ENCODE measurements at places on chromosomes 2 and 18.
A peak's percentile ranks its signal among the peaks of the same experiment; 100 is the strongest.

DNA sequence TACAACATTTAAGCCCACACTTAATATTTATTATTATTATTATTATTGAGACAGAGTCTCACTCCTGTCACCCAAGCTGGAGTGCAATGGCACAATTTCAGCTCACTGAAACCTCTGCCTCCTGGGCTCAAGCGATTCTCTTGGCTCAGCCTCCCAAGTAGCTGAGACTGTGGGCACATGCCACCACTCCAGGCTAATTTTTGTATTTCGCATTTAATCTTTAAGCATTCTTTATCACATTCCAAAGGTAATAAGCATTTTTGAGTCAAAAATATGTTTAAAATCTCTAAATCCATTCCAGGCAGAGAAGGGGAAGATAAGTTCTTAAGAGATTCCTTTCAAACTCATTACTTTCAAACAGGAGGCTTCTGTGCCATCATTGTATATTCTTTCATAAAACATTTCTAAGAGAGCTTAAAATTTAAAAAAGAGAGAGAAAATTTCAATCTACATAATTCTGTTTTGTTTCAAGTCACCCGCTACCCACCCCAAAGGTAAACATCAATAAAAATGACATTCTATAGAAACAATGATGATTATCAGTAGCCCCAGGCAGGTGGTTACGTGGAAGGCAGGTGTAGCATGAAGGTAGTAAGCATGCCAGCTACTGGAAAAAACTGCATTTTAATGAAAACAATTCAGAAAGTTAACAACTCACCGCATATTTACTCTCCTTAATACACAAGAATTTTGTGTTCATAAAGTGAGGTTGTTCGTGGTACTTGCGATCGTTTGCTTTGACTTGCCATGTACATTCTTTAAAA is 84.4 kb upstream of the NARS1 start:
- peaks cover 3% of the 10 kb centered on the region for H3K4me1 ChIP-seq
- DNase-seq = no peak
- H3K27me3 ChIP-seq = no peaks in the 10 kb centered on the region
- no peak overlapping the region for H3K4me3 ChIP-seq
- H3K36me3 ChIP-seq = no peaks in the 10 kb centered on the region
- H3K27ac ChIP-seq = peak overlapping the region; percentile 56

GRCh38 chr2:27263287-27264252 is 723 bp upstream of the SLC30A3 start:
- H3K4me3 ChIP-seq = peak overlapping the region; percentile 29
- H3K4me1 ChIP-seq = peaks cover 7% of the 10 kb centered on the region
- DNase-seq = no peak
- H3K27ac ChIP-seq = no peak overlapping the region
- H3K36me3 ChIP-seq = no peaks in the 10 kb centered on the region
- H3K27me3 ChIP-seq = peaks cover 10% of the 10 kb centered on the region

DNA sequence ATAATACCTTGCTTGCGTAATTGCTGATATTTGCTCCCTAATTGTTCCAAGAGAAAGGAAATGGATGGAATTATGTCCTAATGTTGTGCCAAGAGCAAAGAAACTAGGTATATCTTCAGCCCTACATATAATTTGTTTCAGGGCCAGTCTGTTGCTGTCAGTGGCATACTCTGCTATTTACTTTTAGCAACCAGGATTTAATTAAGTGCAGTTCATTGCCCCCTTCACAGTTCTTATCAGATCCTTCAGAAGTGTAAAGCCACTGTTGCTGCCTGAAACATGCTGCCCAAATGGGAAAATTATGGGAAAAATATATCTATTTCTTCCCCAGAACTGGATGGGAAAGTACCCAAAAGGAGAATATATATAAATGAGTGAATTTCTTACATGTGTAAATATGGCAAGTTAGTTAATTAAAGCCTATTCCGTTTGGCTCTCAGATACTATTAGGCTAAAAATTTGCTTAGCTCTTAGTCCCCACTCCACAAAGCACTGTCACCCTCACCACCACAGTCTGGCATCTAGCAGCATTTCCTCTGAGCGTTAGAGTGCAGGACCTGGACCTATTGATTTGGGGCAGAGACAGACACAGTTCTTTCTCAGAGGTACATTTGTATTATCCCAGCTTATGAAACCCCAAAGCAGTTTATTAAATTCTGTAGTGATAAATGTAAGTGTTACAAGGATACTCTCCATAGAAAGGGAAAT is 72.8 kb upstream of the DTNA start:
- H3K4me1 ChIP-seq = no peaks in the 10 kb centered on the region
- no peak overlapping the region for H3K27ac ChIP-seq
- DNase-seq = no peak

GRCh38 chr18:9809697-9810096 is 76.1 kb upstream of the TXNDC2 start:
- peaks cover 7% of the 10 kb centered on the region for H3K4me1 ChIP-seq
- no peak overlapping the region for H3K4me3 ChIP-seq
- peak overlapping the region; percentile 59 for H3K27ac ChIP-seq
- no peak for DNase-seq

- no peaks in the 10 kb centered on the region for H3K36me3 ChIP-seq
- H3K27me3 ChIP-seq = no peaks in the 10 kb centered on the region
- no peaks in the 10 kb centered on the region for H3K4me1 ChIP-seq
- no peak overlapping the region for H3K27ac ChIP-seq
Measured at GRCh38 chr18:43863180-43863579, 585.9 kb upstream of the SYT4 start.

GRCh38 chr2:108988076-108988795 is 784 bp downstream of the EDAR start:
- no peaks in the 10 kb centered on the region for H3K27me3 ChIP-seq
- peak overlapping the region; percentile 16 for H3K4me3 ChIP-seq
- H3K36me3 ChIP-seq = no peaks in the 10 kb centered on the region
- no peak overlapping the region for H3K27ac ChIP-seq
- DNase-seq = no peak

GRCh38 chr2:174780191-174780840 is 16.0 kb upstream of the CHRNA1 start:
- no peaks in the 10 kb centered on the region for H3K36me3 ChIP-seq
- no peak overlapping the region for H3K4me3 ChIP-seq
- no peak overlapping the region for H3K27ac ChIP-seq
- no peak for DNase-seq
- no peaks in the 10 kb centered on the region for H3K27me3 ChIP-seq

DNA sequence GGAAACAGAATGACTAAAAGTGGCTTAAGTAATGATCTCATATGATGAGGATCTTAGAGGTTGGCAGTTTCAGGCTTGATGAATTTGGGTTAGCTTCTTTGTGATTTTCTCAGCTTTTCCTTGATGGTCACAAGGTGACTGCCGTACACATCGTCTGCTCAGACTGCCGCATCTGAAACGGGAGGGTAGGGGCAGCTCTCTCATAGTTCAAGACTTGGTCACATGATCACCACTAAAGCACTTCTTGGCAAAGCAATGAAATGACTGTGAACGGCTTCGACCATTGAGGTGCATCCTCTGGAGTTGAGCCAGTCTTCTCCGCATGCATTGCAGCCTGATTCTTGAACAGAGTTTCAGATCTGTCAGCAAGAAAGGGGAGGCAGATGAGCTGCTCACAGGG is 43.8 kb downstream of the LPIN1 start:
- H3K27ac ChIP-seq = no peak overlapping the region
- peaks cover 3% of the 10 kb centered on the region for H3K36me3 ChIP-seq
- no peak overlapping the region for H3K4me3 ChIP-seq
- H3K27me3 ChIP-seq = no peaks in the 10 kb centered on the region
- DNase-seq = no peak

DNA sequence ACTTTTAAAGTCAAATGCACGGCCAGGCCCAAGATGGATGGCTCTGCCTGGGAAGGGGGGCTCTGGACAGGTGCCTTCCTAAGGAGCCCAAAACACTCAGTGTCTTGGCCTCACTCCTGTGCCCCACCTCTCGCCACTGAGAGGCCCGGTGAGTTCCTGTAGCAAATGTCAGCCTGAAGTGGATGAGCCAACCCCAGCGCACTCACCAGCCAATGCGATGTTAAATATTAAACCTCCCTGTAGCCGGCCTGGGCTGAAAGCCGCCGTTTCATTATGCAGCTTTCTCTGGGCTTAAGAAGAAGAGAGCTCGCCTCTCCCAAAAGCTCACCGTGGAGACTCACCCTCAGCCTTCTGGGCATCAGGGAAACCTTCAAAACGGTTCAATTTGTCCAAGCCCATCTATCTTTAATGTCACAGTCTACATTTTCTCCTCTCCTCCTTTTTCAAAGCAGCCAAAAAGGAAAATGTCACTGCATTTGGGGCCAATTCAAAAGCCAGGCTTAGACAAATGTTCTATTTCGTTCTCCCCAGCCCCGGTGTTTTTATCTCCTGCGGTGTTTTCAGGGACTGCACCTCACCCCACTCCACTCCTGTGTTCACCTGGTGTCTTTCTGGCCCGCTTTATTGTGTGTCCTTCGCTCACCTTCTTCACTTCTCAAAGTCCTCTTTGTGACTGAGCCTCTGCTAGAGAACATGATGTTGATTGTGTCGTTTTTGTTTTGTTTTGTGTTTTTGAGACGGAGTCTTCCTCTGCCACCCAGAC is 124.0 kb downstream of the NRP2 start:
- no peaks in the 10 kb centered on the region for H3K27me3 ChIP-seq
- H3K4me1 ChIP-seq = peaks cover 1% of the 10 kb centered on the region
- no peaks in the 10 kb centered on the region for H3K36me3 ChIP-seq

DNA sequence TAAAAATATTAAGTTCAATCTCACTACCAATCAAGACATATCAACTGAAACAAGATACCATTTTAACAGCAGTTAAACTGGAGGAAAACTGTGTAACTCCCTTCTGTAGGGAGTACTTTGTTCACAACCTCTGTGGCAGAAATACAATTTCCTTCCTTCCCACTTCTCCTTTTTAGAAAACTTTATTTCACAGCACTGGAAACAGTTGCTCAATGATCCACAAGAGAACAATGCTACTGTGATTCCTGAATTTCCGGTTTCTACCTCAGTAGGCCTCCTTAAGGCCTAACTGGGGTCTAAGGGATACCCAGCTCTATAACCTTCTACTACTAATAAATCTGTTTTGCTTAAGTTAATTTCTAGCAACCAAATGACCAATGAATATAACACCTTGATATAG is 14.1 kb downstream of the TLK1 start:
- H3K27me3 ChIP-seq = no peaks in the 10 kb centered on the region
- no peak overlapping the region for H3K27ac ChIP-seq
- DNase-seq = no peak
- no peak overlapping the region for H3K4me3 ChIP-seq
- peaks cover 4% of the 10 kb centered on the region for H3K4me1 ChIP-seq

DNA sequence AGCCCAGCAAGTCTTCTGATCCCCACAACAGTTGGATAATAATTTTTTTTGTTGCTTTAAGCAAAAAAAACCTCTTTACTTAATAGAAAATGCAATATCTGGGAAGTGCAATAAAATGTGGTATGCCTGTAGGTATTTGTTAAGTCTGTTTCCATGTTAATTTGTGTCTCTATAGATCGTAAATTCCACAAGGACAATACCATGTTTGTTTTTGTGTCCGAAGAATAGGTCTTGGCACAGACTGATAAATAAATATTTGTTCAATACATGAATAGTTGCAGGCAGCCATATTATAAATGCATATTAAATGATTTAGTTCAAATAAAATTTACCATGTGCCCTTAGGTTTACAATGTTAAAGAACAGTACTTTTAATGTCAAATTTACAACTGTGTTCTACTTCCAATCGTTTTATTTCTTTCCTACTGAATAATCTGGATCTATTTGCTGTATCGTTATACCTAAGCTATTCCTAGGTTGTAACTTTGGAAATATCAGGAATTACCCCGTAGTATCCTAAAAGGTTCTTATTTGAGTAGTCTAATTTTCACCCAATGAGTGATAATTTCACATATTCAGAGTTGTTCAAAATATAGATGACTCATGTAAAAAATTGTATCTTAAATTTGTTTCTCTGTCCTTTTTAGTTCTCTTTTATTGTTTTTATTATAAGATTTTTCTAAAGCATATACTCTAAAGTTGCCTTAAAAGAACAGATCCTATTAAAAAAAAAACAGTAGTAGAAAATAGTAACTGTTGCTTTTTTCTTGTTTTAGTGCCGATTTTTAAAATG is 151.8 kb downstream of the EHBP1 start:
- no peak overlapping the region for H3K27ac ChIP-seq
- no peak overlapping the region for H3K4me3 ChIP-seq
- H3K36me3 ChIP-seq = no peaks in the 10 kb centered on the region
- H3K27me3 ChIP-seq = no peaks in the 10 kb centered on the region
- no peak for DNase-seq

DNA sequence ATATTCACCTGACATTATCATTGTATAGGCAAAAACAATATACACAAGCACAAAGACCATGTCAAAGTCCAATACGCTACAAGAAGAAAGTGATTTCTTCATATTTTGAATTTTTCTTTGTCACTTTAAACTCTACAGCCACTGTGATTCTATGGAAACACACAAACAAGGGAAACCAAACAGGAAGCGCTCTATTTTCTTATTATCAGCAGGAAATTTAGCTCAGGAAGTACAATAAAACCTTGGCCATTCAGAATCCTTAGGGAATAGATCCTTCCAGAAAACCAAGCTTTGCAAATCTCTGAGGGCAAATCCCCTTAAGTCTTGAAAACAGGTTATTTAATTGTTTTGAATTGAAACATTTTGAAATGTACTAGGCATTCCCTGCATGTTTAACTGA is 336.2 kb downstream of the EPHA4 start:
- no peak for DNase-seq
- no peak overlapping the region for H3K27ac ChIP-seq
- H3K4me3 ChIP-seq = no peak overlapping the region

- H3K27ac ChIP-seq = peak overlapping the region; percentile 23
- H3K4me1 ChIP-seq = no peaks in the 10 kb centered on the region
- no peaks in the 10 kb centered on the region for H3K27me3 ChIP-seq
- no peaks in the 10 kb centered on the region for H3K36me3 ChIP-seq
- no peak for DNase-seq
Measured at GRCh38 chr18:62438018-62438329, 84.9 kb upstream of the ZCCHC2 start.

- H3K27me3 ChIP-seq = no peaks in the 10 kb centered on the region
- peak overlapping the region; percentile 44 for H3K27ac ChIP-seq
Measured at GRCh38 chr18:54192415-54192814, 32.1 kb downstream of the MBD2 start.

DNA sequence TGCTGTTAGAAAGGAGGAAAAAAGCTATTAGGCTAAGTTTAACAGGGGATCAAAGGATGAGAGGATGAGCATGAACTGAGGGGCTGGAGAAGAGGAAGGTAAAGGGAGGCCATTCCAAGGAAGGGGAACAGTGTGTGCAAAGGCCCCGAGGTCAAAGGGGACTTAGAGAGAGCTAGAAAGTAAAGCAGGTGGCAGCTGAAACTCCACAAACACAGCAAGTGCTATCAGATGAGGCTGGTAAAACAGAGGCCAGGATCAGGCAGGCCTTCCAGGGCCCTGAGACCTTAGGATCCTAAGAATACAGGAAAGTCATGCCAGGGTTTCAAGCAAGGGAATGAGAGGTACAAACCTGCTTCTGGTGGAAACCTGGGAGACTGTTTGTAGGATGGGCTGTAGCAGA is 5.8 kb downstream of the HDAC4 start:
- H3K4me1 ChIP-seq = no peaks in the 10 kb centered on the region
- H3K27ac ChIP-seq = no peak overlapping the region
- no peak for DNase-seq

GRCh38 chr2:84653302-84653701 is 137.0 kb downstream of the DNAH6 start:
- H3K4me1 ChIP-seq = no peaks in the 10 kb centered on the region
- H3K4me3 ChIP-seq = no peak overlapping the region
- H3K27ac ChIP-seq = no peak overlapping the region
- no peaks in the 10 kb centered on the region for H3K27me3 ChIP-seq

Measured in prostate gland (tissue), 2 donors.